ENCODE measurements at places on chromosomes 4 and X.

DNA sequence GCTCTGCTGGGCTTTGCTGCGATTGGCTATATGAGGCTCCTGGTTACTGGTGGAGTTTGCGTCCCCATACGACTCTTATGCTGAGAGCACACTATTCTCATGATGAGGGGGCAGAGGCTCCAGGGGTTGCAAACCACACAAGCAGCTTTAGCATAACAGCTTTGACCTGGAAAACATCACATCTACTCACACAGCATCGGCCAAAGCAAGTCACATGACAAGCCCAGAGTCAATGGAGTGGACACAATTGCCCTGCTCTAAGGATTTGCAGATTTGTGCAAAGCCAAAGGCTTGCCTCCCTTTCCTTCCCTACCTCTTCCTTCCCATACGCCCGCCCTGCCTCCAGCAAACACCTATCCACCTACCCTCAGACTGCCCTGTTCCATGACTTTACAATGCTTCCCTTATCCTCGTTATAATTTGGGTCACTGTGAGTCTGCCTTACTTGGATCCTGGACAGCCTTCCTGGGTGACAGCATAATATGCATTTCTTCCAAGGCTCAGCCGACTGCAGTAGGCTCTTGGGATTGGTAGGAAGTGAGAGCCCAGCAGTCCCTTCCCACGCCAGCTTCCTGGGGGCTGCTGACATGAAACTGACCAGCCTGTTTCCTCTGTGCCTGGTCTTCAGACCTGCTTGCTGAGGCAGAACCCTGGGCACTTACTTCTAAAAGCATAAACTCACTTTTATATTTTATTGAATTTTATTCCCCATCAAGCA is 208.2 kb upstream of the PSAPL1 start:
- no peak for DNase-seq

GRCh38 chr4:38902695-38903094 is 35.1 kb downstream of the FAM114A1 start:
- DNase-seq = no peak

DNA sequence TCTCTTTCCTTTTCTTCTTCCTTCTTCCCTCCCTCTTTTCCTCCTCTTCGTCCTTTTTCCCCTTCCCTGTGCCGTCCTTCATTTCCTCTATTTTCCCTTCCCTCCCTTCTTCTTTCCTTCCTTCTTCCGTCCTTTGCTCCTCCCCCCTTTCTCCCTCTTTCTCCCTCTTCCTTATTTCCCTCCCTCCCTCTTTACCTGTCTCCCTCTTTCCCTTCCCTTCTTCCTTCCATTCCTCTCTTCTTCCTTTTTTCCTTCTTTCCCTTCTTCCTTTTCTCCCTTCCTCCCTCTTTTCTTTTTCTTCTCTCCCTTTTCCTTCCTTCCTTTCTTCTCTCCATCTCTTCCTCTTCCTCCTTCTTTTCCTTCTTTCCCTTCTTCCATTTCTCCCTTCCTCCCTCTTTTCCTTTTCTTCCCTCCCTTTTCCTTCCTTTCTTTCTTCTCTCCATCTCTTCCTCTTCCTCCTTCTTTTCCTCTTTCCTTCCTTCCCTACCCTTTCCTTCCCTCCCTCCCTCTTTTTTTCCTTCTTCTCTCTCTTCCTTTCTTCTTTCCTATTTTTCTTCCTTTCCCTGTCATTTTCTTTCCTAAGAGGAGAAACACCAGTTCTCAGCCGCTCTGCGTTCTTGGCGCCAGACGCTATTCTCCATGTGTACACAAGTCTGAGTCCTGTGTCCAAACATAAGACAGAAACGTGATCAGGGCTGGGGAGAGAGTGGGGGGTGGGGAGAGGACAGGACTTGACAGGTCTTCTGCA is 597.1 kb downstream of the MID1IP1 start:
- no peak for DNase-seq

DNA sequence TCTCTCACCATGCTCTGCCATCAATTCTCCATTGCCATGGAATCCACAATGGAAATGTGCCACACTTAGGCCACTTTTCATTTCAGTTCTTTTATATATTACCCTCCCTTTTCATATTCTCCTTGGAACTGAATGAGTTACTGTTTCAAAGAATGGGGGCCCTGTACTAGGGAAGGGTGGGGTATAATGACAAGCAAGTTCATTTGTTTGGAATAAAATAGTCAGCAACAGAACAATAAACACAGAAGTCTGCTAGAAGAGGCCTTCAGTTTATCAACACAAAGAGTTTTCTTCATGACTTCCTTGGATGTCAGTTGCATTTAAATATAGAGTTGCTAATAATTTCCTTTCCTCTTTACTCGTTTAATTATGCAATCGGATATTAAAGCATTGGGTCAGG is 478.3 kb upstream of the FTHL17 start:
- no peak for DNase-seq

- DNase-seq = peak; percentile 55
Measured at GRCh38 chrX:11143931-11144678, 33.0 kb downstream of the HCCS start.

GRCh38 chrX:13260598-13260997 is 59.3 kb downstream of the ATXN3L start:
- no peak for DNase-seq

DNA sequence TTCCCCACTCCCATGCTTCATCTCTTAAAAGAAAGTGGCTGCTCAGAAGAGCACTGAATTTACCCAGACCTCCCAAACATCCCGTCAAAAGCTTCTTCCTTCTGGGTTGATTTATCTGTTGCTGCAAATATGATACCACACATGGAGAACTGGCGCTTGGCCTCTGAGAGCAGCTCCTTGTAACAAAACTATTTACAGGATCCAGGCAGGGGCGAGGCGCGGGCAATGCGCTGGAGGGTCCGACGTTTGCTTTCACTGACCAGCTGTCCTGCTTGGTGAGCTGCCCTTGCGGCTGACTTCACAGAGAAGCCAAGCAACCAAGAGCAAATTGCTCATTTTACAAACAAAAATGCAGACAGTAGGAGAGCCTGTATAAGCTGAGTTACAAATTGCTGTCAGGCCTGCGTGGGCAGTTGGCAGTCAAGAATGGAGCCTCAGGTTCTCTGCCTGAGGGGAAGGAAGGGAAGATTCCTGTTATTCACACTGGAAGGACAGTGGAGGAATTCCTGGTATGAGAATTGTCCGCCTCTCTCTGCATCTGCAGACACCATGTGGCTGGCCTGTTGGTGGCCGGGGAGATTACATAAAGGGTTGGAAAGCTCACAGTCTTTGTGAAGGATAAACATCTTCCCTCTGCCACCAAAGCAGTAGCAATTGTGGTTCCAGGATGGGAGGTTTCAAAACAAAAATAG is 192.2 kb upstream of the LEF1 start:
- peak; percentile 57 for DNase-seq

DNA sequence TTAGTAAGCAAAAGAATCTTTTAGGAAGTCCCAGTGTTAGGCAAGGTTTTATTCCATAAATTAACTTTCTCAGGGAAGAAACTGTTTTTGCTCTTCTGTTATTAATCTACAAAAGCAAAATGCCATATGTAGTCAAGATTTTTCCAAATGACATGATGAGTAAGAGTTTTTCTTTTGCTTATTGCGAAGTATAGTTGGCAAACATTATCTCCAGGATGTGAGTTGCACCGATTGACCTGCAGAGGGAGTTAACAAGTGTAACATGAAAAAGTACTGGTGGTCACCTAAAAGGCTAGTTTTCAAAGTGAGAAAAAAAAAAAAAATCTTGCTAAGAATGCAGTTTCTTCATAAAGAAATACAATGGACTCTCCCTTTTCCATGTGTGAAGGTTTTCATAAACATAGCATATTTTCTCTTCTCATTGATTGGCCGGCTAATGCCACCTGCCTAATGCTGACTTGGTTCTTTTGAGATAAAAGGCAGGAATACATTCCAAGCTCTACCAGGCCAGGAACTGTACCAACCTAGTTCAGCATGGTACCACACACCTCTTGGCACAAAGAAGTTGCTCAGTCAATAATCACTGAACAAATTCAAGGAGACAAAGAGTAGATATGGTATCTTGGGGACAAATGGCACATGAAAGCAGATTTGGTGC is 100.2 kb downstream of the LNX1 start:
- peak; percentile 88 for DNase-seq

DNA sequence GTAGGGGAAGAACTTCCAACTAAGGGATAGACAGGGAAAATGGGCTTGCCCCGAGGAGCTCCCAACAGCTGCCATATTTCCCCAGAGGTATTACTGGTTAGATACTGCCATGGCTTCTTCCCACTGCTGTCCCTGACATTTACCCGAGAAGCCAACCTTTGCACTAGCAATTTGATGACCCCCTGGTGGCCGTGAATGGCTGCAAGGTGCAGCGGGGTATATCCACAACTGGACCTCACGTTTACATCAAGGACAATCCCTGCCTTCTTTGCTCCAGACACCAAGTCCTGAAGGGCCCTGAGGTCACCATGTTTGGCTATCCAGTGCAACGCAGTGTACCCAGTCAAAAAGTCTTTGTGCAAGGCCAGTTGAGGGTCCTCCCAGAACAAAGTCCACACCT is 2.3 kb downstream of the SOWAHB start:
- DNase-seq = no peak

GRCh38 chr4:15234116-15234855 is 193.5 kb upstream of the C1QTNF7 start:
- DNase-seq = peak; percentile 43

DNA sequence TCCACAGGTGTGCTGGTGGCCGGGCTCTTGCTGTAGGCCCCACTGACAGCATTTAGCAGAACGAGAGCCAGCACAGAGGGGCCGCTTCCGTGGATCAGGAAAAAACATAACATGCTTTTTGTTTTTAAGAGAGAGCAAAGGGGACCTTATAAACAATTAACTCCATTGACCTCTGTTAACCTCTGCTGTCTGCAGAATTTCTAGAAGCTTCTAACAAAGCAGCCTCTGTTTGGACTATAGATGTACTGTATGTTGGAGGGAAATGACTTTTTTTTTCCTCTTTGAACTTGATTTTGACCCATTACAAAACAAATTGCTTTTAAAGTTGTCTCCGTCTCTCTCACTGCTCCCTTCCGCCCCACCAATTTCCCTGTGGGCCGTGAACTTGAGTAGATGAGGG is 210.7 kb downstream of the FRAS1 start:
- no peak for DNase-seq

GRCh38 chr4:81030061-81030980 is at the start of gene BMP3:
Gene BMP3 (plus strand): TSS chr4:81030708. CDS start chr4:81031285, 577 bp downstream.
- no peak for DNase-seq

DNA sequence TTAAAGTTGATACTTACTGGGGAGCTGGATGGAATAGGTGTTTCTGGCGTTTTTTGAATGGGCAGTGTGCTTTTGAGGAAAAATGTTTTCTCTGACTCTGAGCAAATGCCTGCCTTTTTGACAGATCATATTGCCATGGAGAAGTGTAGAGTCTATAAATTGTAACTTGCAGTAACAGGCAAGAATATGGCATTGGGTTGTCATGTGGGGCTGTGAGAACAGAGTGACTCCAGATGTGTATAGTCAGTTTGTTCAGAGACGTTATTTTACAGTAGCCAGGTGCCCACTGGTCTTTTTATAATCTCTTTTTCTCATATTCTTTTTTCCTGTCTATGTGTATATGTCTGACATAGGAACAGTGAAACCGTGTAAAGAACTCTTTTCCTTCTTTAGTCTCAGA is 40.8 kb downstream of the RAPGEF2 start:
- peak; percentile 4 for DNase-seq

DNA sequence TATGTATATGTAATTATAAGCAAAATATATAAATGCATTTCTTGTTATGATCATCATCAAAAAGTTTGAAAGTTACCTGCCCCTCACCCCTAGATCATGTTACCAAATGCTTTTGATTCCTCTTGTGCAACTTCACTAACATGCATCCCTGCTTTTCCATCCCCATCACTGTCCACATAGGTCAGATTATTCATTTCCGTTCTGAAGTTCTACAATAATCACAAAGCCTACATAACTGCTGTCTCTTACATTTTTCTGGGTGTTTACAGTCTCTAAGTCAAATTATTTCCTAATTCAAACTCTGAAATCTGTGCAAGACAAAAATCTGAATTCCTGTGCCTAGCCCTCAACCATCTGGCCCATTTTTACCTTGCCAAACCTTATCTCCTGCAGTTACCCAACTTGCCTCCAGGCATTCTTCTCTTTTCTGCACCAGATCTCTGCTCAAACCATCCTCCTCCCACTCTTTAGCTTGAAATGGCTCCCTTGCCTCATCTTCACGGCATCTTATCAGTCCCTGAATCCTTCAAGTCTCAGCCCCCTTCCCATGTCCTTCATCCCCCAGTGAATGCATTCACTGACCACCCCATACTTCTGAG is 42.4 kb upstream of the SLC39A8 start:
- no peak for DNase-seq

- DNase-seq = no peak
Measured at GRCh38 chr4:151948351-151949016, 187.7 kb upstream of the GATB start.

GRCh38 chr4:42411803-42412202 is 14.5 kb downstream of the SHISA3 start:
- DNase-seq = no peak

DNA sequence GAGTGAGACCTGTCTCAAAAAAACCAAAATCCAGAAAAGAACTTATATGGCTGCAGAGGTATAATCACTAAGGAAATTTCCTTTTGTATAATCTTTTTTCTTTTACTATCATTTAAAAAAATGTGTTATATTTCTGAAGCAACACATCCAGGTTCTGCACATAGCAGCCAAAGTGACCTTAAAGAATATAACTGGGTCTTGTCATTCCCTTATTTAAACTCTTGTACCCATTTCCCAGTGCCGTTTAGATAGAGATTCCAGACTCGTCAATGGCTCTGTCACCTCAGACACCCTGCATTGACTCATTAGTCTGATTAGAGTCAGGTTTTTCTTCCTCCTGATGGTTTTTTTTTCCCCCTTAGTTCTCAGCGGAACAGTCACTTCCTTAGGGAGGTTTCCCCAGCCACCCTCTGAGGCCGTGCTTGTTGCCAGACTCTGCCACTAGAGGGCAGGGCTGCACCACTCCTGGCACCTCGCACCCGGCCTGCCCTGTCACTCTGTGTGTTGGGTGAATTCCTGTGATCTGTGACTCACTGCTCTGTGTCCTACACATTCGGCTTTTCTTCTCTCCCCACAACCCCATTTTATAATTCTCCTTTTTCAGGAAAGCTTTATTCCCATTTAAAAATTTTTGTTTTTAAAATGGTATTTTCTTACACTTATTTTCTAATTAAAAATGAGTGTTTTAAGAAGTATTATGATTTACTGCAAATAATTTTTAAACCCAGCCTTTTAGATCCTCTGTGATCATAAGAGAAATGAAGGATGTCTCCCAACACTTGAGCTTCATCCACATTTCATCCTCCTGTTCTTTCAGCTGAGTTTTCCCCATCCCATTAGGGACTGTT is 32.1 kb downstream of the HTT start:
- DNase-seq = peak; percentile 69

DNA sequence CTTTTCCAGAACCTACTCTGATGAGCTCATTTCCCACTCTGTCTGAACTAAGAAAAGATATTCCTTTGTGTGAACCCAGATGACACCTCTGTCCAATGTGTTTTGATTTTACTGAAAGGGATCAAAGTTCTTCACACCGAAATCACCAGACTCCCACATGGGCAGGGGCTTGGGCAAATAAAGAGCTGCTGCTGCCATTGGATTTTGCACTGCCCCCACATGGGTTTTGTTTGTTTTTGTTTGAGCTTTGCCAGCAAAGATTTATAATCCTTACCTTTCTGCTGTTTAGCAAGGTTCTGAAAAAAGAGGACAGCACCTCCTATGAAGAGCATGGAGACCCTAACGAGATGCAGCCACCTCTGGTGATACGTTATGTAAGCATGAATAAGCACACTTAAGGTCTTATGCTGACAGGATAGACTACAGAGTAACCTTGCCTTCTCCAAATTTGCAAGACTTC is 44.3 kb downstream of the HSD17B13 start:
- DNase-seq = no peak
